ENCODE measurements at places on chromosomes 3 and 15. TPM values are rescaled to one million over a fixed set of nuclear protein-coding genes. Genes with fewer than 3 reads are reported as not detected.

The SLC12A8 gene
- polyA plus RNA-seq, result 5.4 TPM

The SCAPER gene
- 11.6 TPM for polyA plus RNA-seq

The SEMA3B gene
- polyA plus RNA-seq, result 99.9 TPM

The SAMD7 gene
- not detected for polyA plus RNA-seq

The TLR9 gene
- not detected for polyA plus RNA-seq

The BCL2A1 gene
- polyA plus RNA-seq, result 0.67 TPM

The P2RY14 gene
- 0.54 TPM for polyA plus RNA-seq

The MTHFS gene
- 115 TPM for polyA plus RNA-seq

The IMPG2 gene
- polyA plus RNA-seq, result 0.15 TPM

The ULK4 gene
- polyA plus RNA-seq, result 4.6 TPM

The TEX55 gene
- polyA plus RNA-seq, result not detected

The FBXW12 gene
- not detected for polyA plus RNA-seq

The C3orf22 gene
- polyA plus RNA-seq, result not detected

The CHRNA5 gene
- polyA plus RNA-seq, result 0.41 TPM

The HDC gene
- not detected for polyA plus RNA-seq

The FRMD5 gene
- polyA plus RNA-seq, result 0.32 TPM

The TMEM45A gene
- 4.6 TPM for polyA plus RNA-seq

The CHRNA3 gene
- polyA plus RNA-seq, result not detected
